Ecto neural progenitor cell (in vitro differentiated cells): ENCODE measurements at places on chromosomes 11 and 22.

DNA sequence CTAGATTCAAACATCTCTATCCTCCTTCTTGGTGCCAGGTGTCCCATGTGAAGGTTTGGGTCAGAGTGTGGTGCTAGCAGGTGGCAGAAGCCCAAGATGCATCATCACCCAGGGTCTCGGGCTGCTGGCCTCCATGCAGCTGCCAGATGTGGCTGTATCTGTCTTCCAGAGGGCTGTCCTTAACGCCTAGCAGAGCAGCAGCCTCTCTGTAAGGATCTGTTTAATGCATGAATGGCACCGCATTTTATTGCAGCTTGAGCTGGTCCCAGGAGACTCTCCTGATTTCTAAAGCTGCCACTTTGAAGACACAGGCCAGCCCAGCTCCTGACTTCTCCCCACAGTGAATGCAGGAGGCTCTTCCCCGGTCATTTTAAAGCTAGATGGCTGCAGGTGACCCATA is 26.3 kb downstream of the SLC1A2 start:
- DNase-seq, result no peak

DNA sequence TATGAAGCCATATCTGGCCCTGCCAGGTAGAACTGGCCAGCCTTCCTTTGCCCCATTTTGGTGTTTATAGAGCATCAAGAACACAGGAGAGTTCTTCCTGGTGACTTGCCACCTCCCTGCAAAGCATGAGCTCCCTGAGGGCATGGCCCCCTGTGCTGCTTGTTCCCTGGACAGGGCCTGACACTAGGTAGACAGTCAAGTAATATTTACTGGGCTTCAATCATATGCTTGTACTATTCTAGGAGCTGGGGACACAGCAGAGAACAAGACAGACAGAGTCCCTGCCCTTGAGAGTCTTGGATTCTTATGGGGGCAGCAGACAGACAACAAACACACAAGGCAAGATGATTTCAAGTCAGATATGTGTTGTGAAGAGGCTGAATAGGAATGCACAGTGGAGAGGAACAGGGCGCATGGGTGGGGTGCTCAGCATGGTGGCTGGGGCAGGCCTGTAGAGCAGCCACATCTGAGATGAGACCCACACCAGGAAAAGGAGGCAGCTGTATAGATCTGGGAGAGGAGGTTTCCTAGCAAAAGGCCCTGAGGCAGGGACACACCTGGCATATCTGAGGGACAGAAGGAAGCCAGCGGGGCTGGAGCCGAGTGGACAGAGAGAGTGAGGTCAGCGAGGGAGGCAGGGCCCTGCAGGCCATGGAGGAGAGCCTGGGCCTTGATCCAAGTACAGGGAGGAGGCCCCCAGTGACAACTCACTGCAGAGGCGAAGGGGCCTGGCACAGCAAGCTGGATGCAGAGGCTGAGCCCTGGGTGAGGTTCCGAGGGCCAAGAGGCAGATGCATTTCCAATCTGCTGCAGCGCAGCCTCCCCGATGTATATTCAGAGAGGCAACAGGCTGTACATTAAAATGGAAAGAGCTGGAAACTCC is 10.2 kb upstream of the CBX6 start:
- DNase-seq, result no peak

DNA sequence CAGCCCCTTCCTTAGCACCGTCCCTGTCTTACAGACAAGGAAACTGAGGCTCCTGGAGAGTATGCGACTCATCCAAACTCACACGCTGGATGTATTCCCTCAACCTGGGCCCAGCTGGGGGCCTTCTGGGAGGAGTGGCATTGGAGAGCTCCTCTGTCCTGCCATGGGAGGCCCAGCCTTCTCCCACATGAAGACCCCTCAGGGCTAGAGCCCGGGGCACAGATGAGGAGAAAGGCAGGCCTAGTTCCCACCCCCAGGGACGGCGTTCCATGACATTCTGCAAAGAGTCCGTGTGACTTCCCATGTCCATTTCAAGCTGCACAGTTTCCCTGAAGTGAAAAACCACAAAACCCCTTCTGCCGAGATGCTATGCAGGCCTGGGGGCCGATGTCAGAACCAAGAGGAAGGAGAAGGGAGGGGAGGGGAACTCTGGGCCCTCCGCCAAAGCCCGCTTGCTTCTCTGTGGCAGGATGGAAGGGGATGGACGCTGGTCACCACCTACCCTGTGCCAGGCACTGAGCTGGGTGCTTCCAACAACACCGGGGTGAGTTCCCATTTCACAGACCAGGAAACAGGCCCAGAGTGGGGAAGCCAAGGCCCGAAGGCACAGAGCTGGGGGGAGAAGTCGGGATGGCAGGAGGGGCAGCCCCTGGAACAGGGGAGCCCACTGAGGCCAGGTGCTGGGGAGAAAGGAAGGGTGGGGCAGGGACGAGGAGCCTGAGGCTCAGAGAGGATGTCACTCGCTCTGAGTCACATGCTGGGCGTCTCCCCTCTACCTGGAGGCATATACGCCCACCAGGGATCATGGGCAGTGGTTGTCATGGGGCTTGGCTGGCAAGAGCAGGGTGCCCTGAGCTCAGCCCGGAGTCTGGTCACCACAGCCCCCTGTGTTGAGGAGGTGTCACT is 15.7 kb downstream of the RAC2 start:
- no peak for DNase-seq

- no peak for DNase-seq
Measured at GRCh38 chr11:61685617-61685967, 5.4 kb downstream of the DAGLA start.

- DNase-seq, result no peak
Measured at GRCh38 chr11:20111871-20112270, 48.4 kb downstream of the DBX1 start.

GRCh38 chr22:50701428-50702154 is 29.0 kb downstream of the SHANK3 start:
- no peak for DNase-seq

- DNase-seq, result no peak
Measured at GRCh38 chr11:102510439-102511135, 20.0 kb downstream of the MMP7 start.

DNA sequence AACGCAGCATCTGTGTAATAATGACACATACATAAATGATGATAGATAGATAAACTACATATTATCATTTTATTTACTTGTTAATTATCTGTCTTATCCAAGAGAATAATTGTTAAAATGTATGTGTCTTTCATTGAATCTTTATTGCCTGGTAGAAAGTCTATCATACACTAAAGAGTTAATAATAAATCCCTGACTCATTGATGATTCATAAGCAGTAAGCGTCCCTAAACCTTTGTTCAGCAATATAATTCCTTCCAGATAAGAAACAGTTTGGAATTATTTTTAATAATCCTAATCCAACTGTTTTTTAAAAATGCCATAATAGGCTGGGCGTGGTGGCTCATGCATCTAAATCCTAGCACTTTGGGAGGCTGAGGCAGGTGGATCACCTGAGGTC is 655.6 kb upstream of the CNTN5 start:
- no peak for DNase-seq

DNA sequence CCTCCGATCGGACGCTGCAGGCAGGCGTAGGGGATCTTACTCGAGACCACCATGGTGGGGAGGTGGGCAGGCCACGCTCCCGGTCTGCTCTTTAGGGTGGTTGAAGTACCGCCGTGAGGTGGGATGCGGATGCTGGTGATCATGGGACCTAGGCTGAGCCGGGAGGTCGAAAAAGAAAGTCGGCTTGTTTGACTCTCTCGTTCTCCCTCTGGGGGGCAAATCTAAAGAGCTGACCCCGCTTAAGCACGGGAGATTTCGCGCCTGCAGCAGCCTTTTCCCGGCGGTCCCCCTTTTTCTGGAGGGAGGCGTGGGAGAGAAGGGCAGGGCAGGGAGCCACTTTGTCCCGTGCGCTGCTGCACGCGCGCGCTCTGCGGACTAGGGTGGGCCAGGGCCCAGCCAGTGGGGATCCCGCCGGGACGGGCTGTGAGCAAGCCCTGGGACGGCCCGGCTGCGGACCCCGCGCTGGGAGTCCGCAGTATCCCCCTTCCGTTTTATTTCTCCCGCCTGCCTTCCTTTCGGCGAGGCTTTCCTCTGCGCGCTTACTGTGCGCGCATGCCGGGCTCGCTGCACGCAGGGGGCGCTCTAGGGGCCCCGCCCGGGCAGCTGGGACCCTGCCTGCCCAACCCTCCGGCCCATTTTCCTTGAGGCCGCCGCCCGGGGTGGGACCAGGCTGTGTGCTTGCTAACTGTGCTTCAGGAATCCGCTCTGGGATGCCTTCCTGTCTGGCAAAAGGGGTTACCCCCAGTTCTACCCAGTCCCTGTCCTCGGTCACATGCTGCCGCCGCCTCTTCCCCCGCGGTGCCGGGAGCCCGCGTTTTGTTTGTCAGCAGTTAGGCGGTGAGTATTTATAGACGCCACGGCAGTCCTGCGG is 81.0 kb downstream of the PRR5L start:
- peak; percentile 86 for DNase-seq

- no peak for DNase-seq
Measured at GRCh38 chr11:120516461-120517389, 5.2 kb downstream of the GRIK4 start.

DNA sequence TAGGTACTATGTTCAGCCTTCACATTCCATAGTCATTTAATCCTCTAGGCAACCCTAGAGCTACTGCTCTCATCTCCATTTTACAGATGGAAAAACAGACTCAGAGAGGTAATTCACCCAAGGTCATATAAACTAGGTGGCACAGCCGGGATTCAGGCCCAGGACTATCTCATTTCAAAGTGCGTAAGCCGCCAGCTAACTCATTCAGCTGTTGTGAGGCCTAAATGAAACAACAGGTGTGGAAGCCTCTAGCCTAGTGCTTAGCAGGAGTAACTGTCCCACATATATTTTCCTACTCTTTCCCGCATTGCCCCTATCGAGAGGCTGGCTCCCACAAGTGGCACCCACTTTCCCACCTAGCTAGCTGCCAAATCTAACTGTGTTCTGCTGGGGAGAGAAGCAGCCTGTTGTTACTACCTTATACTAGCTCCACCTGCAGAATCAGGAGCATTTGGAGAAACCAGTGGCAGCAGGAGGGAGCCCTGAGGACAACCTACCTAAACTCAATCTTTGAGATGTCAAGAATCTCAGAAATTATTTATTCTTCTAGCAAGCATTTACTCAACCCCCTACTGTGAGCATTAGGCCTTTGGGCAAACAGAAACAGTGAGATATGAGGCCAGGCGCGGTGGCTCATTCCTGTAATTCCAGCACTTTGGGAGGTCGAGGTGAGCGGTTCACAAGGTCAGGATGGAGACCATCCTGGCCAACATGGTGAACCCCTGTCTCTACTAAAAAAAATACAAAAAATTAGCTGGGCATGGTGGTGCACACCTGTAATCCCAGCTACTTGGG is 20.9 kb downstream of the PRG3 start:
- DNase-seq, result no peak

DNA sequence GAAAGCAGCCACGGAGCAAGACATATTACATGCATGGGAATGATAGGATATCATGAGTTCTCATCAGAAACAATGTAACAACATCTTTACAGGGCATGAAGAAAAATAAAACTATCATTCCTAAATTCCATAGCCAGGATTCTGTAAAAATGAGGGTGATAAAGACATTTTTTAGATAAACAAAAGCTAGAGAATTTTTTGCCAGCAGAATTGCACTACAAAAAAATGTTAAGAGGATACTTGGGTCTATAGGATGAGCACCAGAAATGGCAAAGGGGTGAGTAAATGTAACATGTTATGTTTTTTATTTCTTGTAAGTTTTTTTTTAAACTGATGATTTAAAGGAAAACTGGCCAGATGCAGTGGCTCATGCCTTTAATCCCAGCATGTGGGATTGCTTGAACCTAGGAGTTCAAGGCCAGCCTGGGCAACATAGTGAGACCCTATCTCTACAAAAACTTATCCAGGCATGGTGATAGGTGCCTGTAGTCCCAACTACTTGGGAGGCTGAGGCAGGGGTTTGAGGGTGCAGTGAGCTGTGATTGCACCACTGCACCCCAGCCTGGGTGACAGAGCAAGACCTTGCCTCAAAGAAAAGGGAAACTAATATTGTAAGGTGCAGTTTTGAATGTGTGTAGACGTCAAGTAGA is 33.2 kb downstream of the TBX1 start:
- no peak for DNase-seq

DNA sequence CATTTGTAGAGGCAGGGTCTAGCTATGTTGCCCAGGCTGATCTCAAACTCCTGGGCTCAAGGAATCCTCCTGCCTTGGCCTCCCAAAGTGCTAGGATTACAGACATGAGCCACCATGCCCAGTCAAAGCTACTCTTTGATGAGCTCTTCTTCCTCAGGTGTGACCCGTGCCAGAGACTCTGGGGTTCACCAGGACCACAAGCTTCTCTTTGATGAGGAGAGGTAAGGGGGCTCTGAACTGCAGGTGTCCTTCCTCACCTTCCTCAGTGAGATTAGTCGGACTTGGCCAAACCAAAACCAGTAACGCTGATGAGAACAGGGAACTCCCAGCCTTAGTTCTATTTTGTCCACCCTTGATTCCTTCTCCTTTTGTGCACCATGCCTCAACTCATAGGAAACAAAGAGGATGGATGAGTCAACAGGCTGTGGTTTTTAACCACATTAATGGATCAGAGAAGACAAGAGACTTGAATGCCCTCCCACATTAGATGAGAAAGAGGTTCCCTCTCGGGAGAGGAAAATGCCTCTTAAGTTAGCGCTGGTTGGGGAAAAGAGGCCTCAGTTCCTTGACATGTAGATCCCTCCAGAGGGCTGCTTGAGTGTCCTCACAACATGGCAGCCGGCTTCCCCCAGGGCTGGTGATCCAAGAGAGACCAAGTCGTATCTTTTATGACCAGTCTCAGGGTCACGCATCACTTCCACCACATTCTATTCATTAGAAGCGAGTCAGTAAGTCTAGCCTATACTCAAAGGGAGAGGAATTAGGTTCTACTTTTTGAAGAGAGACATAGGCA is 25.7 kb upstream of the CTR9 start:
- no peak for DNase-seq

DNA sequence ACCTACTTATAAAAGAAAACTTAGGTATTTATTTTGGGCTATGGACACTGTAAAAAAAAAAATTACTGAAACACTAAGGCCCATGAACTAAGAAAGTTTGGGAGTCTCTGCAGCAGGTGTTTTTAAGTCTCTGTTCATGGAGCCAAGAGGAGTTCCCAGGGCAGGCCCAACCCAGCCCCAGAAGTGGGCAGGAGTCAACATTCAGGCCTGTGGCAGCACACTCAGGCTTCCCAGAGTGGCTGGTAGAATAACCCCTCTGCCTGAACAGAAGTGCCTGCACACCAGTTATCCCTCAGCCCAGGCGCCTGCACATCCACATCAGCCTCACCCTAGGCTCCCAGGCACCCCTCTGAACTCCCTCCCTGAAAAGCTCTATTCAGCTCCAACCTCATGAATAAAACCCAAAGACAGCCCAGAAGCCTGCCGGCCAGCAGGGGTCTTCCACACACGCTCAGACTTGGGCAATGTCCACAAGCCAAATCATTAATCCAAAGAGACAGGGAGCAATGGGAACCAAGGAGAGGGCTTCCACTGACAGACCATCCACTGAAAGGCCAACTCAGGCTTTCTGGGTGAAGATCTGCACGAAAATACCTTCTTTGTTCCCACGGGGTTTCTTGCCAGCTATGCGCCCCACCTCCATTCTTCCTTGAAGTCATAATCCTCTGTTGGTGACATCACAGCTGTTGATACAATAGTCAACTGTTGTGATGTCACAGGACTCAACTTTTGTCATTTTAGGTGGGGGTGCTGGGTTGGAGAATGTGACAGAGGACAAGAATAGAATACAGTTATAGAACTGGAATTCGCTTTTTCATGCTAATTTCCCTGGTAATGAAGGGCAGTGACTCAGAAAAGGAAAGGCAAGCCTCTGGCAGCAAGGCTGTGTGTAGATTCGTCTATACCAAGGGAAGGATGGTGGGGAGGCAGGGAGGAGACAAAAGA is 83.7 kb downstream of the RPL27A start:
- DNase-seq, result peak; percentile 56

GRCh38 chr11:71962428-71963038 is 33.7 kb downstream of the RNF121 start:
- DNase-seq, result no peak
